ENCODE measurements at places on chromosomes 5 and 9. TPM values are rescaled to one million over a fixed set of nuclear protein-coding genes. Genes with fewer than 3 reads are reported as not detected.

The TMEM252 gene
- 0.24 TPM for total RNA-seq

- H3K4me1 ChIP-seq = no peaks in the 10 kb centered on the region
- no peak for DNase-seq
- no peaks in the 10 kb centered on the region for H3K27me3 ChIP-seq
- H3K27ac ChIP-seq = no peak overlapping the region
- H3K4me3 ChIP-seq = no peak overlapping the region
Observed at GRCh38 chr5:18761801-18762200, 1127.5 kb downstream of the TAF11L14 start.

The IFNA13 gene
- total RNA-seq = not detected

DNA sequence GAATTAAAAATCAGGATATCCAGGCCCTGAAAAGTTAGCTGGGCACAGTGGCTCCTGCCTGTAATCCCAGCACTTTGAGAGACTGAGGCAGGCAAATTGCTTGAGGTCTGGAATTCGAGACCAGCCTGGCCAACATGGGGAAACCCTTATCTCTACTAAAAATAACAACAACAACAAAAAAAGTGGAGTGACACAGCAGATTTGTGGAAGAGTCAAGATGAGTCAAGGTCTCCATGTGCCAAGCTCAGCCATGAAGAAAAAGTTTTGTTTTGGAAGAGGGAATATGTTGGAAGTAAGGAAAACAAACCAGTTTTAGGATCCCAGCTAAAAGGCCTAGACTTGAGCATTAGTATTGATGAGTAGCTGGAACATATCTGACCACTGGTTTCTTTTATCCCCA lies 14.7 kb downstream of the LRRC70 start:
- H3K4me3 ChIP-seq = no peak overlapping the region
- H3K4me1 ChIP-seq = peaks cover 3% of the 10 kb centered on the region
- H3K27me3 ChIP-seq = no peaks in the 10 kb centered on the region
- DNase-seq = no peak
- H3K36me3 ChIP-seq = no peaks in the 10 kb centered on the region

The TYRP1 gene
- not detected for total RNA-seq

The HAPLN1 gene
- not detected for total RNA-seq

The CTXN3 gene
- total RNA-seq = not detected

The ZNF483 gene
- 48.3 TPM for total RNA-seq

GRCh38 chr5:146877783-146878475 lies 628 bp downstream of the PPP2R2B start:
- peaks cover 1% of the 10 kb centered on the region for H3K4me1 ChIP-seq
- H3K4me3 ChIP-seq = peak overlapping the region; percentile 43
- H3K27me3 ChIP-seq = no peaks in the 10 kb centered on the region
- no peaks in the 10 kb centered on the region for H3K36me3 ChIP-seq
- H3K27ac ChIP-seq = no peak overlapping the region

The ADAMTSL2 gene
- total RNA-seq = 1.6 TPM

The CARTPT gene
- total RNA-seq = not detected

The NMUR2 gene
- total RNA-seq = not detected

The ACOT12 gene
- not detected for total RNA-seq

- H3K36me3 ChIP-seq = no peaks in the 10 kb centered on the region
- H3K27ac ChIP-seq = no peak overlapping the region
- no peak overlapping the region for H3K4me3 ChIP-seq
- H3K4me1 ChIP-seq = no peaks in the 10 kb centered on the region
Observed at GRCh38 chr9:108783731-108784495, 71.9 kb downstream of the ACTL7B start.

GRCh38 chr5:171805746-171806145 lies 20.1 kb downstream of the SMIM23 start:
- H3K36me3 ChIP-seq = no peaks in the 10 kb centered on the region
- H3K4me1 ChIP-seq = no peaks in the 10 kb centered on the region
- H3K27me3 ChIP-seq = no peaks in the 10 kb centered on the region
- no peak overlapping the region for H3K4me3 ChIP-seq
- no peak for DNase-seq

GRCh38 chr5:175444905-175445456 lies 999 bp upstream of the DRD1 start:
- H3K4me1 ChIP-seq = no peaks in the 10 kb centered on the region
- no peak for DNase-seq
- no peaks in the 10 kb centered on the region for H3K27me3 ChIP-seq
- H3K36me3 ChIP-seq = no peaks in the 10 kb centered on the region
- no peak overlapping the region for H3K27ac ChIP-seq

The BRINP1 gene
- total RNA-seq = not detected

GRCh38 chr5:147168578-147169327 lies 66.1 kb upstream of the STK32A start:
- no peaks in the 10 kb centered on the region for H3K36me3 ChIP-seq
- H3K4me3 ChIP-seq = no peak overlapping the region
- no peaks in the 10 kb centered on the region for H3K27me3 ChIP-seq
- no peak overlapping the region for H3K27ac ChIP-seq

DNA sequence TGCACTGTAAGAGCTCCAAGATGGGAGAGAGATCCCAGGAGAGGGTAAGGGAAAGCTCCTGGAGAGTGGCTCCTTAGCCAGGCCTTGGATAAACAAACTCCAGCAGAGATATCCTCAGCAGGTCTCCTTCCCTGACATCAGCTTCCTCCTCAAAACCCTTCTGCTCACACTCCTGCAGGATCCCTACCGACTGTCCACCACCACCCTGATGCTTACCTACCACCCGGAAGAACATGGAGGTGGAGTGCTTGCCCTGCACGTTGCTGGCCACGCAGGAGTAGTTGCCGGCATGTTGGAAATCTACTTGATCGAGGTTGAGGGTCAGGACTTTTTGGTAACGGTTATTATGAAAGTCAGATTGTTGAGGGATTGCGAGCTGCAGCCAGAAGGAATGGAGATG lies 9.3 kb downstream of the CSF1R start:
- no peak for DNase-seq
- H3K4me1 ChIP-seq = no peaks in the 10 kb centered on the region
- H3K36me3 ChIP-seq = no peaks in the 10 kb centered on the region
- no peaks in the 10 kb centered on the region for H3K27me3 ChIP-seq

The PROB1 gene
- 1.0 TPM for total RNA-seq

The C9orf85 gene
- total RNA-seq = 13.0 TPM

DNA sequence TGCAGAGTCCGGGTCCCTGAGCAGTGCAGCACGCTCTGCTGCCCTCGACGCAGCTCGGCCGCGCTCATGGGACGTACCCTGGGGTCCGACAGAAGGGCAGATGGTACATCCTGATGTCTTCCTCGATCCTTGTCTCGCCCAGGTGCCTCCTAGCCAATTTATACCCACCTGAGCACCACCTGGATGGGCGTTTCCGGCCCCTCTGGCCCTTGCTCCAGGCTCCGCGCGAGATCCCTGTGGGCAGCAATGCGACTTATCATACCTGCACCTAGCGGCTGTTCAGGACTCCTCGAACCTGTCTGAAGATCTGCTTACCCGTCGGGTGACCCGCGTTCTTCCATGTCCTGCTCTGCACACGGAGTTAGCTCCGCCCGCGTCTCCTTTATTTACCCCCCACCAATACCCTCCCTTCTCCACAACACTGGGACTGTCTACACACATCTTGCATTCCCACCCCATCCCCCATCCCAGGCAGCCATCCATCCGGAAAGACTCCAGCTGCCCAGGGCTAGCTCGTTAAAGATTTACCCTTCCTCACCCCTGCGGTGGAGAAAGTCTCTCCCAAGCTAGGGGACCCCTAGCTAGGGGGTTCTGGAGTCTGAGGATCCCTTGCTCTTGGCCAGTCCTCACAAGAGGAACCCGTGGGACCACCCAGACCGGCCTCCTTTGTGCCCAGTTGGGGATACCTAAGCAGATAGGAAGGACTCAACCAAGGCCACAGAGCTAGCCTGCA lies at the start of gene KIF12:
KIF12 (minus strand) TSS at position 357 of the 733 bp plus-strand sequence; CDS start at position 341, 16 bp downstream.
- DNase-seq = no peak
- peaks cover 5% of the 10 kb centered on the region for H3K4me1 ChIP-seq
- peak within 1 kb of the TSS; percentile 19 for H3K4me3 ChIP-seq
- H3K27me3 ChIP-seq = no peaks in the 10 kb centered on the region
- H3K27ac ChIP-seq = no peak within 1 kb of the TSS
- H3K36me3 ChIP-seq = no peaks in the 10 kb centered on the region

- H3K4me1 ChIP-seq = no peaks in the 10 kb centered on the region
- H3K36me3 ChIP-seq = no peaks in the 10 kb centered on the region
- H3K4me3 ChIP-seq = no peak overlapping the region
Observed at GRCh38 chr9:135139366-135139959, 52.0 kb downstream of the OLFM1 start.

The EGFLAM gene
- total RNA-seq = 37.8 TPM

DNA sequence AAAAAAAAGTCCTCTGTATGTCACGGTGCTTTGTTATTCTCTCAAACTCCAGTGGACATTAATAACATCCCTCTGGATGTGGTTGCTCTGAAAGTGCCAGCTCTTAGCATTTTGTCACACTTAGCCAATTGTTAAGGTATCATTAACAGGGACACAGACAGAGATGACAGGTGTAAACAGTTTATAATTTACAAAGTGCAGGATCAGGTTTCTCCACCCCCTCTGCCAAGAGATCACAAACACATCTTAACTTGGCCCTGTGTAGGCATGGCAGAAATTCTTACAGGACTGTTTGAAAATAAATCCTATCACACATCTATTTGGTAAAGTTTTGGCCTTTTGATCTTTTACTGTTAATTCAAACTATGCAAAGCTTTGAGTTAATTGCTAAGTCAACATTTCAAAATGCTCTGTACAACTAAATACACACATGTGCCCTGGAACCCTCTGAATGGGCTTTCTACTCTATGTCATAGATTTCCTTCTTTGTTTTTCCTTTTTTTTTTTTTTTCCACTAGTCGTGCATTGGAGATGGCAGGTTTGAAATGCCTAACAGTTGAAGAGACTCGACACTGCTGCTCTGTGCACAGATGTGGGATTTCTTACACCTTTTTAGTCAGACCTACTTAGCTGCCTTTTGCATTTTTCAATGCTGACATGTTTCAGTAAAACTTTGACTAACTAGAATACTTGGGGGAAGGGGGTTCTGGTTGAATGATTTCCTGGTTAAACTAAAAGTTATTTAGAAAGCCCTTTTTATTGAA lies 41.7 kb downstream of the SEMA6A start:
- H3K4me1 ChIP-seq = peaks cover 4% of the 10 kb centered on the region
- no peaks in the 10 kb centered on the region for H3K36me3 ChIP-seq
- no peak for DNase-seq
- H3K27ac ChIP-seq = no peak overlapping the region

GRCh38 chr5:138457531-138458275 lies 7.6 kb upstream of the EGR1 start:
- DNase-seq = no peak
- H3K36me3 ChIP-seq = no peaks in the 10 kb centered on the region
- H3K4me1 ChIP-seq = peaks cover 3% of the 10 kb centered on the region
- H3K27me3 ChIP-seq = no peaks in the 10 kb centered on the region
- H3K27ac ChIP-seq = peak overlapping the region; percentile 22
- no peak overlapping the region for H3K4me3 ChIP-seq

DNA sequence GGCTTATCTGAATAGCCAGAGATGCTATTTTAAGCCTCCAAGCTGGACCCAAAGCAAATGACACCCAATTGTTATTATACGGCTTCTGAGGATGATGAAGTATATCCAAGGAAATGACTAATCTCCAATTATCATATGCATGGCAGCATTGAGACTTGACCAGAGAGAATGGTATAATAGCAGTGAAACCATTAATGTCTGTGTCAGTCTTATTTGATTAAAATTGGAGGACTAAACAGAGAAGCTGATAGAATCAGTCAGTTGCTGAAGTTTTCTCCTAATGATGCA lies 200.5 kb downstream of the EFNA5 start:
- no peaks in the 10 kb centered on the region for H3K36me3 ChIP-seq
- no peak for DNase-seq
- no peaks in the 10 kb centered on the region for H3K4me1 ChIP-seq
- no peaks in the 10 kb centered on the region for H3K27me3 ChIP-seq

DNA sequence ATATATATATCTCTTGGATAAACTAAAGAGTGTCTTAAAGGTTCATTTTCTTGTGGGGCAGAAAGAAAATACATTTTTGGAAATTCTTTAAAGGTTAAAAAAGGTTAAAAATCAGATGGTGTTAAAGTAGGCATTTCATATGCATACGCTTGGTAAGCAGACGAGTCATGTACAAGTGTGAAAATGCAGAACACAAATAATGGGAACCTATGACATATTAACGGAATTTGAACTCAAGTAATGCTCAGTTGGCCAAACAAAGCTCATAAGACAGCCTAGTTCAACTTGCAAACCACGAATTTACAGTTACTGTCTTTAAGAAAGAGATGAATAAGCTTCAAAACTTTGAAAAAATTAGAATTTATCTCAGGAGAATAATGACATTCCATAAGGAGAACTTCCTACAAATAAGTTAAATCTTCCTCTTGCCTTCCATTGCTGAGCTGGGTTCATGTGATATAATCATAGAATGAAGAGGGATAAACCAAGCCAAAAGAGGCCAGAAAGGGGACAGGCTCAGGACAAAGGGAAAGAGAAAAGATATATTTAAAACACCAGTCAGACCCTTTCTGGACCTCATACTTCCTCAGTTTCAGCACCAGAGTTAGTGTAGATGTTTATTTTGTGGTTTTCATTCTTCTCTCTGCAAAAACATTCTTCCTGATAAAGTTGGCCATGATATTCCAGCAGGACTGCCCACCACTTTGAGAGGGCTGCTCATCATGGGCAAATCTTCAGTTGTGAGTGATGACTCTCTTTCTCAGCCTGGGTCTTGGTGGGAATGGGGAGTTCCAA lies 256.7 kb upstream of the CD180 start:
- no peaks in the 10 kb centered on the region for H3K27me3 ChIP-seq
- no peaks in the 10 kb centered on the region for H3K4me1 ChIP-seq
- no peak overlapping the region for H3K27ac ChIP-seq

The ZNF462 gene
- 22.1 TPM for total RNA-seq

DNA sequence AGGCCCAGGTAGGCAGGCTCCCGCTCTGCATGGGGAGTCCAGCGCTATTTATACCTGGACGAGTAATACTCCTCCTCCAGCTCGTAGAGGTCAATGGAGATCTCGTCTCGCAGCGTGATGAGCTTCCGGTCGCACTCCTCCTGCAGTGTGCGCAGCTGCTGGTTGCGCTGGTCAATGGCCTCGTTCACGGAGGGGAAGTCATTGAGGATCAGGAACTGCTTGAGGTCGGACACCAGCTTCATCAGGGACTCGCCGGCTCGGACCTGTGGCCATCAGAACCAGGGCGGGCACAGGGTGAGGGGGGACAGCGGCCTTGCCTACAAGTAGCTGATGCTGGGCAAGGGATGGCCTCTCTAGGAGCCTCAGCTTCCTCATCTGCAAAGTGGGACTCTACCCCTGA lies 3.9 kb downstream of the MED22 start:
- peaks cover 5% of the 10 kb centered on the region for H3K4me1 ChIP-seq
- no peaks in the 10 kb centered on the region for H3K27me3 ChIP-seq
- H3K27ac ChIP-seq = no peak overlapping the region
- no peak for DNase-seq
